ENCODE measurements at places on chromosomes 7 and 10.

DNA sequence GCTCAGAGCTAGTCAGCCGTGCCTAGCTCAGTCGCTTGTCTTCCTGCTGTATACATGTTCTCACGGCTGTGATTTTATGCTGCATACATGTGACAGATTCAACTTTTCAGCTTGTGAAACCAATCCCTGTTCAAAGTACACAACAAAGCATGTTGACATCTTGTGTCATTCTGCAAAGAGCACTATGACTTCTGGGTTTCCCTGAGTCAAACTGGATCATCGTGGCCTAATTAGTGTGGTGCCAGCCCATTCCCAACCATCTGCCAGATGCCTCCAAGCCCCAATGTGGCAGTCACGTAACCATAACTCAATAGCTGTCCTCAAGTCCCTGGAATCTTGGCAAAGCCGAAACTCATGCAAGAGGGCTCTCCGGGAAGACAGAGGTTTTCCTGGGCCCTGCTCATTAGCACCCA is 144.8 kb downstream of the MYOF start:
- no peak for DNase-seq

DNA sequence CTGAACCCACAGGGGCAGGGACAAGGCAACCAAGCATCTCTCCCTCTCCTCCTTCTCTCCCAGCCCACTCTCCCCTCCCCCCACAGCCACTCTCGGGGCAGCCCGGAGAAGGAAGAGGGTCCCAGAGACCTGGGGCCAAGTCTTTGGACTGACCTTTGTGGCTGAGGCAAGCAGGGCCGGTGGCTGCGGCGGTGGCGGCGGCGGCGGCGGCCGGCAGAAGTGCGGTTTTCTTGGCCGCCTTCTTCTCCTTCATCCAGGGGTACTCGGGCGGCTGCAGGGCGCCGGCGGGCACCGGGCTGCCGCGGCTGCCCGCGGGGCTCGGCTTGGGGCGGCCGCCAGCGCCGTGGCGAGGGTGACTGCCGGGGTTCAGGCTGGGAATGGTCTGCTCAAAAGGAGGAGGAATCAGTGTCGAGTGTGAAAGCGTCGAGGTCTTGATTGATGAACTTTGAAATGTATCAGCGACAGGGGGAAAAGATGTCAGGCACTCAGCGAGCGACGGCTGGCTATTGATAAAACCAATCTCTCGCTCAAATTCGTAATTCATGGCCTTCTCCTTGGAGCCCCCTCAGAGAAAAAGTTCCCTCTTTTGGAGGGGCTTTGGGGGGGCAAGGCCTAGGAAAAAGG is 414 bp downstream of the HOXA2 start:
- DNase-seq = no peak

DNA sequence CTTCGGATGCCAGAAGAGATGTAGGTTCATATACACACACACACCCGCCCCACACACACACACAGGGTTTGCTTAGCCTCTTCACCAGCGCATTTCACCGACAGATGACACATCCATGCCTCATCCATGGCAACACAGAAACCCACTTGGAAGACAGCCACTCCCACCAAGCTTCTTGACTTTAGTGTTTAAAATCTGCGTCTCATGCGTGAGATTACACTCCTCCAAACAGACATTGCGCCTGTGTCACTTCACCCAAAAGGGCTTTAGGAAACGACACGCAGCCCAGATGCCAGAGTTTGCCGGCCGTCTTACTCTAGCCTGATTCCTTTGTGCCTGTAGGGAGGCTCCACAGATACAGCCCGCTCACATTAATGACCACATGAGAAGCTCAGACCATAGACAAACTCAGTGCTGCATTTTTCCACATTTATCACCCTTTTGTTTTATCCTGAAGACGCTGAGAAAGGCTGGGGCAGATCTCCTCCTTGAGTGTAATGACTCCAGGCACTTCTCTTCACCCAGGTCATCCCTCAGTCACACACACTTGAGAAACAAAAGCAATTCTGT is 73.8 kb downstream of the DIP2C start:
- no peak for DNase-seq

DNA sequence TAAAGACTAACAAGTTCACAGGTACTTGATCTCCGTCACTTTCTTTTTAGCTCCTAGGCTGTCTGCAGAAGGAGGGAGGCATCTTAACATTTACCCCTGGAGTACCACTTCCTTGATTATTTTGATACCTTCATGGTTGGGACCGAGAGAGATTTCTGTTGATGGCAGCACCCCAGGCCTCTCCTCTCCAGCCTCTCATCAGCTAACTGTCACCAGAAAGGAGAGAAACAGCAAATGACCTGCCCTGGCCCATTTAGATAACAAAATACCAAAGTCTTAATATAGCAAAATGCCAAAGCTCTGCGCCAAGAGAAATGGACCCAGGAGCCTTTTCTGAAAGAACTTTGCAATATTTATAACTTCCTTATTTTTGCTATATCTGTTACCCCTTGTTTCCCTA is 30.0 kb upstream of the KLHL7 start:
- DNase-seq = no peak

- no peak for DNase-seq
These were observed 84.0 kb upstream of the TMEM248 start for GRCh38 chr7:66837007-66837406.

DNA sequence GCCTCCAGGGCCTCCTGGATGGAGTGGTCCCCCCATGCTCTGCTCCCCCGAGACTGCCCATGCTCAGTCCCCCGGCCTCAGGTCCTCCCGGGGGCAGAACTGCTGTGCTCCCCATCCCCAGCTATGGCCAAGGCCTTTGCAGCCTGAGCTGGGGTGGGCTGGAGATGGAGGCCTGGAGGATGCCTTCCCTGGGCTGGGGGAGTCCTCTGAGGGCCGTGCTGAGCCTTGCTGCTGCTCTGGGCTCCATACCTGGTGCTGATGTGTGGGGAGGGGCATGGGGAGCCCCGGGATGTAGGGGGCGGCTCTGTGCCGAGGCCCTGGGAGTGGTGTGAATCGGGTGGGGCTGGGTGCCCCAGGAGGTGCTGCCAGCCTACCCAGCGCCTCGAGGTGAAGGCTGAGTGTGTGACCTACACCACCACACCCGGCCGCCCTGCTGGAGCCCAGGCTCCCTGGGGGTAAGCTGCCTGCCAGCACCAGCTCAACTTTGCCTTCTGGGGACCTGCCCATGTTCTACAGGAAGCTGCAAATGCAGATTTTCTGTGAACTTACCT is 109.5 kb downstream of the UNCX start:
- no peak for DNase-seq

- DNase-seq = no peak
These were observed 144.2 kb downstream of the BMS1 start for GRCh38 chr10:42926843-42927242.
